ENCODE measurements at places on chromosomes 7 and 10. TPM values are rescaled to one million over a fixed set of nuclear protein-coding genes. Genes with fewer than 3 reads are reported as not detected.

DNA sequence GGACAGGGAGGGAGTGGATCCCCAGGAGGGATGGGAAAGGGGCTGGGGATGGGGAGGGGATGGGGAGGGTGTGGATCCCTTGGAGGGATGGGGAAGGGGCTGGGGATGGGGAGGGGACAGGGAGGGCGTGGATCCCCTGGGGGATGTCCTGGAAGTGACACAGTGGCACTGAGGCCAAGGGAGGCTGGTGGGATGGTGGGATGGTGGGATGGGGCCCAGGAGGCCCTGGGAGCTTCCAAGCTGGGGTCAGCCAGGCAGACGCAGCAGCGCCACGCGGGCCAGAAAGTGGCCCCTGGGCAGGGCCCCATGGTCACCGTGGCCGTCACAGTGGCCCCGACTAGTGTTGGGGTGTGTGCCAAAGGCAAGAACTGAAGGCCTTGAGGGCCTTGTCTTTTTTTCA is 67.8 kb downstream of the INPP5A start:
- no peak for DNase-seq

- no peak for DNase-seq
These were observed 170.3 kb downstream of the NEURL1 start for GRCh38 chr10:103663802-103664201.

GRCh38 chr10:130631142-130632096 is 495.2 kb downstream of the GLRX3 start:
- DNase-seq: no peak

- no peak for DNase-seq
These were observed 40.9 kb upstream of the ST7 start for GRCh38 chr7:116912269-116912909.

DNA sequence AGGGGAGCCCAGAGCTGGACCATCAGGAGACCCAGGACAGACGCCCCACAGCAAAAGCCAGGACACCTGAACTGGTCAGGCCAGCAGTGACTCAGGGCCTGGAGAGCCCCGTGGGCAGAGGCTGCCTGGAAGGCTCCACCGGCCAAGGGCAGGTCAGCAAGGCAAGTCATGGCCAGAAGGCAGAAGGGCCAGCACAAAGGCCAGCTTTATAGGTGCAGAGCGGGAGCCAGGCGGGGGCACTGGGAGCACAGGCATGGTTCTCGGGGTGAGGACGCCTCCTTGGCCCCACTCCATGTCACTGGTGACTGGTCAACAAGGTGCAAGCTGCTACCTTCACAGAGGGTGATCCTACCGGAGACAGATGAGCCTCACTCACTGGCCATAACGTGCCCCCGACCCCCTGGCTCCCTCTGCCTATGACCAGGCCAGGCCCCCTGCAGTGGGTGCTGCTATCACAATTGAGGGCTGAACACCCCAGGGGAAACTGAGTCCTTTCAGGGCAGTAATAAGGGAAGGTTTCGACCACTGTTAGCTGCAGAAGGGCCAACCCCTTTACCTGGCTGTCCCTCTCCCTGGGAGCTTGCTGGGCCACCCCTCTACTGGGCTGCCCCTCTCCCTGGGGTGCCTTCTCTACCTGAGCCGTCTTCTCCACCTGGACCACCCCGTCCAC is 317.4 kb downstream of the PTPRN2 start:
- no peak for DNase-seq

GRCh38 chr10:116170815-116171250 is 102.2 kb downstream of the GFRA1 start:
- no peak for DNase-seq

- DNase-seq: no peak
These were observed 148.6 kb upstream of the FAM3C start for GRCh38 chr7:121544726-121545125.

DNA sequence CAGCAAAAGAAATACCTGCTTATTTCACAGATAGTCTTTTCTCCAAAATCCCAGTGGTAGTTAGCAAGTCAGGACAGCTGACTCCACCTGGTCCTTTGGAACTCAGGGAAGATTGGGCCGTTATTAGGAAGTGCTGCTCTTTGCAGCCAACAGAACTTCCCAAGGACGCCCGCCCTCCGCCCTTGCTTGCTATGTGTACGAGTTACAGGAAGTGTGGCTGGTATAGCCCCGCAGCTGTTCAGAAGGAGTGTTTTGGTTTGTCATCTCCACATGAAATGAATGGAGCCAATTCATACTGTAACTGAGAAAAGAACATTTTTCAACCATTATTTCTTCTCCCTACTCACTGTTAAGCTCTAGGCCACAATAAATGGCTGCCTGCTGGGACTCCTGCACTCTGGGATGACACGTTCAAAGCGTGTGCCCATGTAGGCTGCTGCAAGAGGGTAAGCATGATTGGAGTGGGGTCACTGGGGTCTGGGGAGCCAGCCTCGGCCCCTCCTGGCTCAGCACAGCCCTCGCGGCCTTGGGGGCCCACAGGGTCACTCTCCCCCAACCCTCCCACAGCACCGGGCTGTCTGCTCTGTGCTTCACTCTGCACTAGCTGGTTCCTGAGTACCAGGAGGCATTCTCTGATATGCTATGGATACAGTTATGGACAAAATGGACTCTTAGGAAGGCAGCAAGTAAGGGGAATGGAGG is 244.0 kb downstream of the EBF3 start:
- DNase-seq: no peak

DNA sequence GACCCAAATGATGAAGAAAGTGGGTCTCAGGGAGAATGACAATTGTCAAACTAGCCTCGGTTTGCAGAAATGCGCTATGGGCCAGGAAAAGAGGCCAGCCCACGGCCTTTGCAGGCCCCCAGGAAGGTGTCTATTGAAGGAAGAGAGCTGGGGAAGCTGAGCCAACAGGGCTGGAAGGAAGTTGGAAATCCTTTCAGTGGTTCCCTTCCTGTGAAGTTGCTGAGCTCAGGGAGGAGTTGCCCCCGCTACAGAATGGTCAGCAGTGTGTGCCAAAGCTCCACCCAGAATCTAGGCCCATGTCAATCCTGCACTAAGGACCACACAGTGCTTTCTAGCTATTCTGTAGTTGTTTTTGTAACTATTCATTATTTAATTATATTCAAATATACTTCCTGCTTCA is 91.6 kb upstream of the ANLN start:
- DNase-seq: no peak

DNA sequence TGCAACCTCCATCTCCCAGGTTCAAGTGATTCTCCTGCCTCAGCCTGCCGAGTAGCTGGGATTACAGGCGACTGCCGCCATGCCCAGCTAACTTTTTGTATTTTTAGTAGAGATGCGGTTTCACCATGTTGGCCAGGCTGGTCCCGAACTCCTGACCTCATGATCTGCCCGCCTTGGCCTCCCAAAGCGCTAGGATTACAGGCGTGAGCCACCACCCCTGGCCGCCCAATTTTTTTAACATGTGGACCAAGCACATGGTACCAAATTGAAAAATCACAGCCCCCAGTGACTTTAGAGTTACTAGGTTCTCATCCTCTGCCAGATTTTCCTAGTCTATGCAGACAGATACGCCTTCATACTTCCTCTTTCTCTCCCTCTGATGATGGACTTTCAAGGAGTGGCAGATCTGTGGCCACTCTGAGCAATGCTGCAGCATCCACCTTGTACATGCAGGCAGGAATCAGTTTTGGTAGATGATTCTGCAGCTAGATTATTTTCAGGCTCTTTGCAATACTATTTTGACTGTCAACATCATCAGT is 34.0 kb upstream of the EZH2 start:
- no peak for DNase-seq

DNA sequence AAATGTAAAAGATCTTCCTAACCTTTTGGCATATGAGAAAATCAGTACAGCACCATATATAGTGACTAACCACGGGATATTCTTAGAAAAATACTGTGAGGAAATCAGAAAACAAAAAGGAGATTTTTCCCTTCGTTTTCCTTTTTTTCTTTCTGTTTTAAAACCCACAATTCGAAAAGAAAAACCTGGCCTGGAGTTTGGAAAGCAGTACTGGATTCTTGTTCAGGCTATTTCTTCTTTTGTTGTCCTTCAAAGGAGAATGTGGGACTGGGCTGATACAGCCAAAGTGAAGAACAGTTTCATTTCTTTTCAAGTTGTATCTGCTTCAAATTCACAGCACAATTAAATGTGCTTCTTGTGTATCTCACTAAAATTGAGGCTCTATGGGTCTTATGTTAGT is 156.8 kb upstream of the PHYHIPL start:
- no peak for DNase-seq

DNA sequence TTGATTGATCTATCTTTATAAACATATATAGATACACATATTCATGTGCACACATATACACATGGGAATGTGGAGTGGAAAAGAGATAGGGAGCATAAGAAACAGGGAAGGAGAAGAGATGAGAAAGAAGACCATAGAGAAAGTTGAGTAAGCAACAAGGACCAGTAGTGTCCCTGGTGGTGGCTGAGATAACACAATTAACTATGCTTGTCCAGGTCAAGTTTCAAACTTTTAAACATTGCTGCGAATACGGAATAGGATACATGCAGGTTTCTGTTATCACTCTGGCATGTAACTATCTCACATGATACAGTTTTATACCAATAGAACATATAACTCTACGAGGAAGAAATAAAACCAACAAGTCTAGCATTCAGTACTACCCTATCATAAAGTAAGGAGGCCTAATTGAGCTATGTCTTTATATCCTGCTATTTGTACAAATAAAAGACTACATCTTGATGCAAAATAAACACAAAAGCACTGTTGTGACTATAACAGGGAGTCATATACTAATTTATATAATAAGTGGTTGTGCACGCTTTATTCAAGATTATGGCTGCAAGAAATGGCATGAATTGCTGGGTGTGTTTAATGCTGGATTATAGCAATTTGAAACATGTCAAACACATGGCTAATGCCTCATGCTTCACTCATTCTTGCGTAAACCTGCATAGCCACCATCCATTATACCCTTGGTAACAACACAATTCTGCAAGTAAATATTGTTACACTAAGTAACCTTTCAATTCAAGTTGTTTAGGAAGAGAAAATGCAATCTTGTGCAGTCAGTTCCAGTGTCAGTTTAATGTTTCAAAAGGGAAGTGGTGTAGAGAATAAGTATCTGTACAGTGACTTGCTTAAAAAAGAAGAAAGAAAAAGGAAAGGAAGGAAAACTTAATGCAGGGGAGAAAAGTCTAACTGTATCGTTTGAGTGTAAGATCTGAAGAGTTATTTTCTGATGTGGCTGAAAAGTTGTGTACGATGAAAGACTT is 8.2 kb downstream of the FOXP2 start:
- no peak for DNase-seq

GRCh38 chr10:50563906-50564305 is 59.9 kb downstream of the SGMS1 start:
- no peak for DNase-seq

DNA sequence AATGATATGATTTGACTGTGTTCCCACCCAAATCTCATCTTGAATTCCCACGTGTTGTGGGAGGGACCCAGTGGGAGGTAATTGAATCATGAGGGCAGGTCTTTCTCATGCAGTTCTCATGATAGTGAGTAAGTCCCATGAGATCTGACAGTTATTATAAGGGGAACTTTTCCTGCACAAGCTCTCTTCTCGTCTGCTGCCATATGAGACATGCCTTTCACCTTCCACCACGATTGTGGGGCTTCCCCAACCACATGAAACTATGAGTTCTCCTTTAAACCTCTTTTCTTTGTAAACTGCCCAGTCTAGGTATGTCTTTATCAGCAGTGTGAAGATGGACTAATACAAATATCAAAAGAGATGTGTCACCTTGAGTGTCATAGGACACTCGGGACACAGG is 502.7 kb upstream of the PODXL start:
- no peak for DNase-seq

DNA sequence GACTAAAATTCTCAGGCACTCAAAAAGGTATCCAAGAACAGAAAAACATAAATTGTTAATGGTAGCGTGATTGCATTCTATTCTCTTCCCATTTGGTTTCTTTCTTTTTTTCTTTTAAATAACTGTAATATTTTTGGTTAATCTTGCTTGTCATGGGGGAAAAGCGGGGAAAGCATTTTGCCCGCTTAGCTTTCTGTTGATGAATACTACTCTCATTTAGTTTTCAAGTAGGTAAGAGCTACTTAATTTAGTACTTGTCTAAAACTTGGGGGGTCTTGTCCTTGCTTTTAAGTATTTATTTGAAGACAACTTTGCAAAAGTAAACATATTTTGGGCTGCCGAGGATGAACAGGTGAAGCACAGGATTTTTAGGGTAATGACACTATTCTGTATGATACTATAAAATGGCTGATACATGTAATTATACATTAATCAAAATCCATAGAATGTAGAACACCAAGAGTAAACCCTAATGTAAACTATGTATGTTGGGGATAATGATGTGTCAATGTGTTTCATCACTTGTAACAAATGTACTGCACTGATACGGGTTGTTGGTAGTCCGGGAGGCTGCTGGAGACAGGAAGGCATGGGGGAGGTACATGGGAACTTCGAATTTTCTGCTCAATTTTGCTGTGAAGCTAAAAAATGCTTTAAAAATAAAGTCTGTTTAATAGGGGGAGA is 1.7 kb downstream of the TES start:
- DNase-seq: no peak

DNA sequence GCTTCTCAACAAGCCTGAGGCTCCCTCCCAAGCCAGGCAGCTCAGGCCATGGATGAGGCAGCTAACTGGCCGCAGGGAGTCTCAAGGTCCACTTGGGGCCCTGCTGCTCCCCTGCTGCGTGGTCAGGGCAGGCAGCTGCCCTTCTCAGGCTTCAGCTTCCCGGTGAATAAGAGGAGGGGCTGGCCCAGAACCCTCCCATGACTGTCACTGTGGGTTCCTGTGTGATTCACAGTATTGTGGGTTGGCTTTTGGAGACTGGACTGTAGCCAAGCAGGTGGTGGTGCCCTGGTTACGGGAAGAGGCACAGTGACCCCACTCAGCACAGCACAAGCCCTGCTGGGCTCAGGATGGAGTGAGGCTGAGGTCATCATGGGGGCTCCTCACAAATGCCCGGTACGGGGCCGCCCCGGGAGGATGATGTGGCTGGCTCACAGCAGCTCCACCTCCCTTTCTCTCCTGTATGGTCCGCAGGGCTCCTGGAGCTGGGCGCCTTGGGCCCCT is 189.8 kb downstream of the HECW1 start:
- DNase-seq: no peak

GRCh38 chr7:30032310-30033125 is 4.3 kb downstream of the PLEKHA8 start:
- DNase-seq: peak; percentile 49

GRCh38 chr10:4635388-4635787 is 190.6 kb upstream of the AKR1E2 start:
- no peak for DNase-seq

Gene DRGX
- not detected for total RNA-seq

Gene FBH1
- 90.1 TPM for total RNA-seq

Gene MRLN
- not detected for total RNA-seq

Gene CYP3A7
- not detected for total RNA-seq

Gene HSPB1
- total RNA-seq: 5.2 TPM

Gene UCN3
- total RNA-seq: not detected

Gene PDE6C
- not detected for total RNA-seq

Gene PTPN20
- not detected for total RNA-seq

Gene ABCC2
- total RNA-seq: 0.07 TPM

Gene CDK1
- total RNA-seq: 129 TPM

Gene MAP3K8
- total RNA-seq: 69.8 TPM

Gene TACC2
- total RNA-seq: not detected

Gene RNF148
- total RNA-seq: not detected

Gene HOXA10
- not detected for total RNA-seq

Gene DOCK1
- not detected for total RNA-seq

Gene CALCR
- not detected for total RNA-seq
